Lung (tissue), 17 donors: ENCODE measurements at places on chromosomes 4 and X. TPM values are rescaled to one million over a fixed set of nuclear protein-coding genes. Genes with fewer than 3 reads are reported as not detected.
A peak's percentile ranks its signal among the peaks of the same experiment; 100 is the strongest.

Gene SPANXC
- not detected for total RNA-seq

- DNase-seq = no peak
Observed at GRCh38 chr4:168304744-168305459, 13.7 kb downstream of the DDX60 start.

DNA sequence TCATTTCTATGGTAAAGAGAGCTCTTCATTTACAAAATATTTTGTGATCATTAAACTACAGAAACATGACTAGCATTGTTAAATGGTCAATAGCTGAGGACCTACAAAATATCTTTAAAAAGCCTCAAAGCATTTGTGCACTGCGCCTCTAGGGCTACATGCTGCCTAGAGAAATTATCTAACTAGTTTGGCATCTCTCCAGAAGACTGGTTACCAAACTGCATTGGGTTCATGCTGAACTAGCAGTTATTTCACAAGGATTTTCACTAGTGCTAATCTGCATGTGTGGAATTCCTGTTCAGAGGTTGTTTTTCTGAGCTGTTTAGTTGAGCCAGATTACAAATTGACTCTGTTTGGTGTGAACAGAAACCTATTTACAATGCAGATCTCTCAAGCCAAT lies 58.5 kb upstream of the PITX2 start:
- peak; percentile 23 for DNase-seq

GRCh38 chr4:38455092-38455862 lies 208.7 kb upstream of the KLF3 start:
- no peak for DNase-seq

Gene CLDN34
- total RNA-seq = 1.3 TPM

Gene ATP10D
- total RNA-seq = 21.7 TPM

GRCh38 chrX:40063555-40063954 lies 34.2 kb downstream of the BCOR start:
- no peak for DNase-seq
